ENCODE measurements at places on chromosomes 1 and 21. TPM values are rescaled to one million over a fixed set of nuclear protein-coding genes. Genes with fewer than 3 reads are reported as not detected.

VCAM1 gene
- total RNA-seq: 77.6 TPM

FAM89A gene
- total RNA-seq: 8.4 TPM

KRTAP13-1 gene
- total RNA-seq: not detected

ITLN2 gene
- total RNA-seq: 3.0 TPM

SELENBP1 gene
- total RNA-seq: 67.6 TPM

ELOVL1 gene
- total RNA-seq: 40.8 TPM

SPRR3 gene
- total RNA-seq: not detected

TTC24 gene
- not detected for total RNA-seq

CFHR3 gene
- not detected for total RNA-seq

ELAPOR1 gene
- 7.2 TPM for total RNA-seq

PDC gene
- total RNA-seq: not detected

ILDR2 gene
- 0.85 TPM for total RNA-seq

VWA5B1 gene
- total RNA-seq: not detected

CD2 gene
- 3.0 TPM for total RNA-seq

OR2G6 gene
- total RNA-seq: not detected

PSMA5 gene
- total RNA-seq: 20.1 TPM

HRNR gene
- total RNA-seq: not detected

F5 gene
- total RNA-seq: 0.68 TPM

CFAP74 gene
- not detected for total RNA-seq

EFNA1 gene
- 4.6 TPM for total RNA-seq

STUM gene
- 0.41 TPM for total RNA-seq

ACTL8 gene
- not detected for total RNA-seq

Measured in thoracic aorta (tissue), 2 donors.